ENCODE measurements at places on chromosomes 7 and 10. TPM values are rescaled to one million over a fixed set of nuclear protein-coding genes. Genes with fewer than 3 reads are reported as not detected.

Gene NSMCE4A
- total RNA-seq, result 33.9 TPM

Gene ZNF467
- 3.6 TPM for total RNA-seq

Gene IFIT1B
- total RNA-seq, result not detected

Gene CYP2E1
- total RNA-seq, result 10.6 TPM

Gene IRF5
- total RNA-seq, result 15.7 TPM

Gene PRLHR
- not detected for total RNA-seq

Gene RNF32
- total RNA-seq, result 1.8 TPM

Gene STOX1
- 0.28 TPM for total RNA-seq

Gene CLRN3
- total RNA-seq, result not detected

Gene SEM1
- 49.3 TPM for total RNA-seq

GRCh38 chr10:30813872-30814481, 184.4 kb upstream of the LYZL2 start:
- ATAC-seq, result no peak

GRCh38 chr7:86149024-86149665, 494.6 kb upstream of the GRM3 start:
- ATAC-seq, result no peak

- no peak for ATAC-seq
These were observed 31.9 kb upstream of the NEUROD6 start for GRCh38 chr7:31372231-31372959.

DNA sequence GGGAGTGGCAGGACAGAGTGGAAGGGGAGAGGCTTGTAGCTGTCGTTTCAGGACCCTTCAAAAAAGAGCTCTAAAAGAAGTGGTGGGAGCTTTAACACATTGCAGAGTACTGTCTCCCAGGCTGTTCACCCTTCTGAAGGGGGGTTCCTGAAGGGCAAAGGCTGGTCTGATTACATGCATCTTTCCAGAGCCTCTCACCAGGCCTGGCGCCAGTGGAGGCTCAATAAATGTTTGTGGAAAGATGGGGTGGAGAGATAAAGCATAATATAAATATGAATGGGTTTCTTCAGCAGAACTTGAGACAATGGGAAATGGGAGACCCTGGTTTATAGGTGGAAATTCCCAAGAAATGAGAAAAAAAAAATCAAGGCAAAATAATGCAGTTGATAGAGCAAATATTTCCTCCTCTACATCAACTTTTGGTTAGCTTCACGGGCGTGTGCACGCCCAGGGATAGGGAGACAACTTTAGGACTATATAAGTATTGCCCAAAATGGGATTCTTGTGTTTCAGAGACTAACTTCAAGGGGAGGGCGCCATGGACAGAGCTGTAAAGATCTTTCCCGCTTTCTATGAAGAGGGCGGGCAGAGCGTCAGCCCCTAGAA, 613 bp upstream of the BUB3 start:
- no peak for ATAC-seq

DNA sequence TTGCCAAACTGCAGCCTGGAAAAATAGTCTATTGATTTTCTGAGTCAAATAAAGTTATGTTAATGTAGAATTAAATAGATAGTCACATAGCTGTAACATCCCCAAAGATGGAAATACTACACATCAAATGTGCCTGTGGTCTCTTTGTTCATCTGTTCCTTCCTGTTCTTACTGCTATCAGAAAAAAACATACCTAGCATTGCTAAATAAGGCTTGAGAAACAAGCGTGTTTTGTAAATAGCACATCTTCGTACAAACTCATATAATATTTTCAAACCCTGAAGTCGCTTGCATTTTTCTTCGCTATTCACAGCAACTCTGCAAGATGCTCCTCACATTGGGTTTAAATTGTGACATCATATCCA, 116.1 kb downstream of the KLF6 start:
- ATAC-seq, result no peak

GRCh38 chr10:3648170-3648569, 136.8 kb downstream of the KLF6 start:
- no peak for ATAC-seq

- no peak for ATAC-seq
These were observed 19.2 kb downstream of the ADAP1 start for GRCh38 chr7:935164-935873.

- no peak for ATAC-seq
These were observed 19.9 kb upstream of the CRHR2 start for GRCh38 chr7:30702200-30702599.

GRCh38 chr10:131453721-131454634, 142.5 kb upstream of the TCERG1L start:
- peak; percentile 76 for ATAC-seq

GRCh38 chr7:110050785-110051184, 1040.1 kb upstream of the LRRN3 start:
- no peak for ATAC-seq

GRCh38 chr7:35716038-35716803, 21.3 kb upstream of the HERPUD2 start:
- no peak for ATAC-seq

DNA sequence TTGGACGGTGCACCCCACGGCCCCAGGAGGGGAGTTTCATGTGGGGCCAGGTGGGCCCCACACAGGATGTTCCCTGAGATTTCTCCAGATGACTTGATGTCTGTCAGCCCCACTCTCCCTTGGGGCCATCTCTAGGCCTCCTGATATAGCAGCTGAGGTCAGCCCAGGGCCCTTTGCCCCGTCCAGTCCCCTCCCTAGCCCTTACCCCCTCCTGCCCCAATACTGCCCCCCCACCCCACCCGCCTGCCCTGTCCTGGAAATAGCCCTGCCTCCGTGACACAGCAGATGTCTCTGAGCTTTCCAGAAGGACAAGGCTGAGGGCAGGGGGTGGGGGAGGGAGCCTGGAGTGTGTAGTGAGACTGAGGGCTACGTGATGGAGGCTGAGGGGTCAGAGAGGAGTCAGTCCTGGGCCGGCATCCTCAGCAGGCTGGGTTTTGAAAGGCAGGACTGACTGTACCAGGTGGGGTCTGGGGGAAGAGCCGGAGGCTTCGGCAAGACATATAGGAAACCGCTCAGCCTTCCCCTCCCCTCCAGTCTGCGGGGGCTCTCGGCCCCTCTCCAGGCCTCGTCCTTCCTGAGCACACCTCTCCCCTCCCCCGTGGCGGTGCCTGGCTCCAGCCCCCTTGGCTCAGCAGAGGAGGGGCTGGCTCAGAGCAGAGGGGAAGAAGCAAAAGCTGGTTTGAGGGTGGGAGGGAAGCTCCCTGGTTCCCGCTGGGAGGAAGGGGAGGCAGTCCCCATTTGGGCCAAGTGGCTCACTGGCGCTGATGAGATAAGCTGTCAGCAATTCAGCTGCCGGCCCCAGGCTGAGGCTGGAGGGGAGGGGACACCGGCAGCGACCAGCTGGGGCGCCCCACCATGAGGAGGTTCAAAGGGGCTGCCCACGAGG, 2.0 kb downstream of the FLNC start:
- no peak for ATAC-seq

DNA sequence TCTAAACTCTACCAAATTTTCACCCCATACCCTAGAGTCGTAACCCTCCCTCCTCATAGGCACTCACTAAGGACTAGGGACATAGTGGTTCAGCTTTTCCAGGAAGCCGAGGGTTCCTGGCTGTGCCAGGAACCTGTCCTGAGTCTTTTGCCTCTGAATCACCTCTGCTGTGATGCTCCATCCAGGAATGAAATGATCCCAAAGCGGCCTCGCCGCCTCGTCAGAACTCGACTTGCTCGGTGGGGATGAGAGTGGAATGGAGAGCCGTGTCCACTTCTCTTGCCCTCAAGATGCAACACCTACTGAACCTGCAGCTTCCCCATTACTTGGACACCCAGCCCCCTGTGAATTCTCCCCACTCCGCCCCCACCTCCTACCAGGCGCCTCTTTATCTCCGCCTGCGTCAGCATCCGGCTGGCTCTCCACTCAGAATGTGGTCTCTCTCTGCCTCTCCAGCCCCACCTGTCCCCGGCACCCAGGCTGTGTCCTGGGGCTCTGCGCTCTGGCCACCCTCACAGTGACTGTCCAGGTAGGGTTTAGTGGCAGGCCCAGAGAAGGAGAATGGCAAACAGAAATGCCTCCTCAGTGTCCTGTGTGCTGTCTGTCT, 366.1 kb upstream of the ZNF32 start:
- no peak for ATAC-seq

DNA sequence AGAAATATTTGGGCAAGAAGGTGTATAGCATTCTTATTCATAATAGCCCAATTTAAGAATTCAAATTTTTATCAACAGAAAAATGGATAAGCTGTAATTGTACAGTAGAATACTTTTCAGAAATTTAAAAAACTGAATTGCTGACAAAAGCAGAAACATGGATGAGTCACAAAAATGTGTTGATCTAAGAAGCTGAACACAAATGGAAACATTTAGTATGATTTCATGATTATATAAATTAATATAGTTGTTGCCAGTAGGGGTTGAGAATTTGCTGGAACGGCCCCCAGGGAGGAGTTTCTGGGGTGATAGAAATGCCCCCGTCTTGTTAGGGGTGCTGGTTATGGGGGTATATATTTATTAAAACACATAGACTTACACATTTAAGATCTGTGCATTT, 179.1 kb downstream of the KLF6 start:
- ATAC-seq, result no peak

- no peak for ATAC-seq
These were observed 173.7 kb downstream of the POM121L12 start for GRCh38 chr7:53209129-53209528.

GRCh38 chr7:135274495-135275268, 41.0 kb downstream of the STRA8 start:
- peak; percentile 71 for ATAC-seq

GRCh38 chr10:121935702-121936101, 7.9 kb upstream of the ATE1 start:
- no peak for ATAC-seq

DNA sequence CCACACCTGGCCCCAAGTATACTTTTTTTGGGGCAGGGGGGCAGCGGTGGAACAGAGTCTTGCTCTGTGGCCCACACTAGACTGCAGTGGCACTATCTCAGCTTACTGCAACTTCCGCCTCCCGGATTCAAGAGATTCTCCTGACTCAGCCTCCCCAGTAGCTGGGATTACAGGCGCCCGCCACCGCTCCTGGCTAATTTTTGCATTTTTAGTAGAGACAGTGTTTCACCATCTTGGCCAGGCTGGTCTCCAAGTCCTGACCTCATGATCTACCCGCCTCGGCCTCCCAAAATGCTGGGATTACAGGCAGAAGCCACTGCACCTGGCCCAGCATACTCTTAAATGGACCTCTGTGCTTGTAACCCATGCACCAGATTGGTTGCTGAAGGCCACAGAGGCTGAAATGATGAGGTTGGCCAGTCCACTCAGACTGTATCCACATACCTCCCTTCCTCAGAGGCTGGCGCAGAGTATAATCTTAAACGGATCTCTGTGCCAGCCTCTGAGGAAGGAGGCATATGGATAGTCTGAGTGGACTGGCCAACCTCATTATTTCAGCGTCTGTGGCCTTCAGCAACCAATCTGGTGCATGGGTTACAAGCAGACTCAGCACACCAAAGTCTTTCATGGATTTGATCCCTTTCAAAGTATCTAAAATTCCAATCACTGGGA, 3.0 kb downstream of the CALN1 start:
- no peak for ATAC-seq

DNA sequence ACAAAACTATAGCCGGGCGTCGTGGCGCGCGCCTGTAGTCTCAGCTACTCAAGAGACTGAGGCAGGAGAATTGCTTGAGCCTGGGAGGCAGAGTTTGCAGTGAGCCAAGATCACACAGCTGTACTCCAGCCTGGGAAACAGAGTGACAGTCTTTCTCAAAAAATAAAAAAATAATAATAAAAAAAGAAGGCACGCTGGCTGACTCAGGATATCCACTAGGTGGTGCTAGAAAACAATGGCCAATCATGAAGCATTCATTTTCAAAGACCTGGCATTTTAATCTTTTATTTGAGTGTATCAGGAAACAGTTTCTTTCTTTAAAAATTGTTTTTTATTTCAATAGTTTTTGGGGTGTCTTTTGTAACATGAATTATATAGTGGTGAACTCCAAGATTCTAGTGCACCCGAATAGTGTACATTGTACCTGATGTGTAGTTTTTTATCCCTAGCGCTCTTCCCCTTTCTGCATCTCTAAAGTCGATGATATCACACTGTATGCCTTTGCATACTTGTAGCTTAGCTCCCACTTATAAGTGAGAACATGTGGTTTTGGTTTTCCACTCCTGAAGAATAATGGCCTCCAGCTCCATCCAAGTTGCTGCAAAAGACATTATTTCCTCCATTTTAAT, 88.6 kb downstream of the LYZL1 start:
- no peak for ATAC-seq

- ATAC-seq, result peak; percentile 80
These were observed 180.3 kb upstream of the HDAC9 start for GRCh38 chr7:18315241-18315640.

DNA sequence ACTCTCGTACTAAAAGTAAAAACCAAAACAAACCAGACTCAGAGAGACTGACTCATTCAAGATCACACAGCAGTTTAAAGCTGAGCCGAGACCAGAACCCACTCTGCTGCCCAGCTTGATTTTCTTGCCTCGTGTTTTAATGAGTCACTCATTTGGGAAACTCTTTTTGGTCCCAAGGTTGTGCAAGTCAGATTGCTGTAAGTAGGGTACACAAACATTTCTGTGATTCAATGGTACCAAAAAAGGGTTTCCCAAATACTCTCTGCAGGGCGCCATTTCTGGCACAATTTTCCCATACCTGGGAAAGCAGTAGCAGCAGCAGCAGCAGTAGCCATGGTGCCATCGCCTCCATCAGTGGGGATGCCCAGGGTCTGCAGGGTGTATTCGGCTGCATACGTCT, 69.9 kb downstream of the ASAH2B start:
- ATAC-seq, result no peak

GRCh38 chr7:41969561-41970105, 266.7 kb upstream of the INHBA start:
- ATAC-seq, result no peak

GRCh38 chr7:15832996-15833395, 146.5 kb upstream of the MEOX2 start:
- no peak for ATAC-seq

DNA sequence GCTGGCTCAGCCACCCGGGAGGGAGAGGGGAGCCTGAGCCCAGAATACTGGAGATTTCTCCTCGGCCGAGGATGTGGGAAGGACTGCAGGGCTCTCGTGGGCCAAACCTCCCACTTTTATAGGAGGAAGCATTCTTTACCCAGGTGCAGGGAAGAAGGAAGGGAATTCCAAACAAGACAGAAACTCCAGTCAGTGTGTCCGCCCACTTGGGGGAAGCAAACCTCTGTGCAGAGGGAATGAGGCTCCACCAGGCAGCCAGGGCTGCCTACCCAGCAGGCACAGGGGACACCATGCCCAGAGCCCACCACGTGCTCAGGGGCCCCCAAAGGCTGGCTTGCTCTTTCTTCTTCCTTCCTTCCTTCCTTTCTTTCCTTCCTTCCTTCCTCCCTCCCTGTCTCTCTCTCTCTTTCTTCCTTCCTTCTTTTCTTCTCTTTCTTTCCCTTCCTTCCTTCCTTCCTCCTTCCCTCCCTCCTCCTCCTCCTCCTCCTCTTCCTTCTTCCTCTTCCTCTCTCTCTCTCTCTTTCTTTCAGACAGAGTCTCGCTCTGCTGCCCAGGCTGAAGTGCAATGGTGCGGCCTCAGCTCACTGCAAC, 15.4 kb upstream of the FZD9 start:
- ATAC-seq, result no peak

GRCh38 chr10:34596351-34596750, 218.7 kb downstream of the PARD3 start:
- no peak for ATAC-seq

- no peak for ATAC-seq
These were observed 198.9 kb downstream of the WDR37 start for GRCh38 chr10:1255118-1255517.
